GM23338 (cell line): ENCODE measurements at places on chromosomes 2 and 18.

GRCh38 chr2:159553727-159554126, 62.6 kb downstream of the BAZ2B start:
- DNase-seq, result no peak

- no peak for DNase-seq
Observed at GRCh38 chr2:215929602-215930335, 83.6 kb downstream of the MREG start.

DNA sequence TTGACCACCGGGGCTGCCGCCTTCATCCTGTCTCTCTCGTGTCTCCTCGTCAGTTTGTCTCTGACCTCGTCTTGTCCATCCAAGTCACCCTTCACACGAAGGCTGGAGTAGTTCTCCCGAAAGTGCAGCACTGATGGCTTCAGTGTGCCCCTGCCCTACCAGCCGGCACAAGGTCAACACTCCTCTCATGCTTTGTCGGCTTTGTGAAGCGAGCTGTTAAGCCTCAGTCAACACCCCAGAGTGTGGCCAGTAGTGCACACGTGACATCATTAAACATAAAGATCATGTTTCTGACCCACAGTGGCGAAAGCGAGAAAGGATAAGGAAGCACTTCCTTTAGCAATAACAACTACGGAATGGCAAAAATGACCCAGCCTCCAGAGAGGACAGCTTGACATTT, 23.2 kb downstream of the ACKR3 start:
- DNase-seq, result no peak

- DNase-seq, result no peak
Observed at GRCh38 chr2:159916511-159916910, 118.5 kb upstream of the CD302 start.

DNA sequence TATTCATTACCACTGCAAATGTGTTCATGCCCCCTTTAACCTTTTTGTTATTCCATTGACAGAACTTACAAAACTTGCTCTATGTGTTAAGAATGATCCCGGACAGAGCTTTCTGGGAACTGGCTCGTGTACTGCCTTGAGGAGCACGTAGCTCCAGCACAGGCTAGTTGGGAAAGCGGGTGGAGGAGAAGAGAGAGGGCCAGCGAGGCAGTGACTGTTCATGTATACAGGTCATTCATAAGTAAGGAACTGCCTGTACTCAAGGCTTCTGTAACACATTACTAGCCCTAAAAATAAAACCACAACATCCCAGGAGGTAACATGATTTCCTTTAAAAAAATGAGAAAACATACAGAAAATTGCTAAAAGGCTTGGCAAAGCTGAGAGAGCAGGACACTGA, 109.0 kb downstream of the STK39 start:
- DNase-seq, result no peak

DNA sequence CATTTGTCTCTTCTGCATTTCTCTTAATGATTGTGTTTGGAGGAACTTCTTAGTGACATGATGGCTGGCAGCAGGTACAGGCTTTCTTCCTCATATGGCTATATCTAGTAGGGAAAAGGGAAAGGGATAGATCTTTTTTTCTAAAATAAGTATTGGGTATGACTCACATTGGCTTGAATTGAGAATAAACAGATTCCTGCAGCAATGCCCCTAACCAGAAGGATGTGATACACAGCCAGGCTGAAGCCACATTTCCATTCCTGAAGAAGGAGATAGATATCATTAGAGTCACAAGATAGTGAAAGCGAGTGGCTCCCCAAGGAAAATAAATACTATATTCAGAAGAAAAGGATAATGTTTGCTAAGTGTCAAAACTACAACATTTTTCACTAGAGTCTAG, 61.1 kb downstream of the VWC2L start:
- no peak for DNase-seq

- no peak for DNase-seq
Observed at GRCh38 chr2:161990741-161991140, 83.3 kb downstream of the DPP4 start.

- DNase-seq, result no peak
Observed at GRCh38 chr2:98155716-98156115, 68.7 kb downstream of the VWA3B start.

- DNase-seq, result no peak
Observed at GRCh38 chr2:33326100-33326499, 150.3 kb upstream of the RASGRP3 start.

DNA sequence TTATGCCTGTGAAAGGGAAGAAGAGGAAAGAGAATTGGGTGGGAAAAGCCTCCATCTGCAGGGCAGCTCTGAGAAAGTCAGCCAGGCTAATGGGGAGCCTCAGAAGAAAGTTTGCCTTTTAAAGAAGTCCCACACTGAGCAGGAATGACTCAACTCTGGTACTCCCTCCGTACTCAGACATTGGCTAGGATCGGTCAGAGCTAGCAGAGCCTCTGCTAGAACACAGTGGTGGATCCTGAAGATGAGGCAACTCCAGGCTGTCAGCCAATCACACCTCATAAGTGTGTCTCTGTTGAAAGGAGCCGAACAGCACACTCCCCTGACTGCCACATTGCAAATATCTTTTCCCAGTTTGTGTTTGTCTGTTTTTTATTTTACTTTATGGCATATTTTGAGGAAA, 96.9 kb downstream of the HNRNPLL start:
- no peak for DNase-seq

- DNase-seq, result no peak
Observed at GRCh38 chr2:27856386-27856785, 33.8 kb downstream of the RBKS start.

- no peak for DNase-seq
Observed at GRCh38 chr2:32264422-32265105, at the start of gene NLRC4. NLRC4 (minus strand) TSS chr2:32264886; CDS start chr2:32256775, 8,111 bp downstream.

- DNase-seq, result no peak
Observed at GRCh38 chr2:179613701-179614100, 247.7 kb downstream of the ZNF385B start.

- DNase-seq, result peak; percentile 16
Observed at GRCh38 chr2:149221898-149222297, 108.5 kb upstream of the LYPD6 start.

GRCh38 chr2:160289831-160290230, 89.8 kb upstream of the ITGB6 start:
- DNase-seq, result no peak

DNA sequence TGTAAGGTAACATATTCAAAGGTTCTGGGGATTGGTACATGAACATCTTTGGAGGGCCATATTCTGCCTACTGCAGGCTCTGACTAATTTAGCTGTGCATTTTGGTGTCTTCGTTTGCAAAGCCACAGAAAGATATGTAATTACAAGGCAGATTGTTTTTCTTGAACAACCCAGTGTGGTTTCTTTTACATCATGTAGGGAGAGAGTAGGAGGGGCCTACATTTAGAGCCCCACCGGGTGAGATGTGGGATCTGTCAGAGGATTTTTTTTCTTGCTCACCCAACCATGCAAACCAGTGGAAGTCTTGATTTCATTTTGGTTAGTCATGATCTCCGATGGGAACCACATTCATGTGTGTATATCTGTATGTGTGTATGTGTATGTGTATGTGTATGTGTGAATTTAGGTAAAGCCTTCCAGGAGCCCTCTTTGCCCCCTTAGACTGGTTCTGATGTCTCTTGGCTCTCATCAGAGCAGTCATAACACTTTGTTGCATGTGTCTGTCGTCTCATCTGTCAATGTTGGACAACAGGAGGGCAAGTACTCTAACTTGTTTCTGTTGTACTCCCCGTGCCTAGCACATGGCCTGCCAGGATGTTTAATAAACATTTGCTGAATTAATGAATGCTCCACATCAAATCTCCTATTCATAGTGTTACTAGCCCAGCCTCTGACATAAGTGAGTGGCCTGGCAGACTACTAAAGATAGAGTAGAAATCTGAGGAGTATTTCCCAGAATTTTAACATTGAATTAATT, 239.9 kb downstream of the MTX2 start:
- no peak for DNase-seq

- peak; percentile 13 for DNase-seq
Observed at GRCh38 chr2:108833219-108833618, 46.6 kb downstream of the CCDC138 start.
